ENCODE measurements at places on chromosomes 13 and 19.

- no peak for DNase-seq
Observed at GRCh38 chr13:26037302-26037701, 14.5 kb downstream of the SHISA2 start.

- DNase-seq: peak; percentile 25
Observed at GRCh38 chr19:46678110-46678732, 17.2 kb upstream of the DACT3 start.

GRCh38 chr13:42275506-42275905 lies 3.6 kb downstream of the AKAP11 start:
- no peak for DNase-seq

DNA sequence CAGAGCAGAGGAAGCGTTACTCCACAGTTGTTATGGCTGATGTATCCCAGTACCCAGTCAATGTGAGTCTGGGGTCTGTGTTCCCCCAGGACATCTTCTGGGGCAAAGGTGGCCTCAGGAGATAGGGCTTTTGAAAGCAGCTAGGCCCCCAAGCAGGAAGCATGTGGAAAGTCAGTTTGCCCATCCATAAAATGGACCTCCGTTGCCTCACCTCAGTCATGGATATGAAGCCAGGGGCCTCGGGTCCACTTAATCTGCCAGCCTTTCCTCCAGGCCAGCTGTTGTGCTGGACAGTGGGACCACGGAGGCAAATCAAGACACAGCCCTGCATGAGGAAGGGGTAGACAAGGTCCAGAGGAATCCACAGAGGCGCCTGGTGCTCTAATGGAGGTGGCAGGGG lies 3.3 kb downstream of the EPS8L1 start:
- no peak for DNase-seq

GRCh38 chr13:113937527-113938180 lies 36.2 kb downstream of the C13orf46 start:
- DNase-seq: no peak

DNA sequence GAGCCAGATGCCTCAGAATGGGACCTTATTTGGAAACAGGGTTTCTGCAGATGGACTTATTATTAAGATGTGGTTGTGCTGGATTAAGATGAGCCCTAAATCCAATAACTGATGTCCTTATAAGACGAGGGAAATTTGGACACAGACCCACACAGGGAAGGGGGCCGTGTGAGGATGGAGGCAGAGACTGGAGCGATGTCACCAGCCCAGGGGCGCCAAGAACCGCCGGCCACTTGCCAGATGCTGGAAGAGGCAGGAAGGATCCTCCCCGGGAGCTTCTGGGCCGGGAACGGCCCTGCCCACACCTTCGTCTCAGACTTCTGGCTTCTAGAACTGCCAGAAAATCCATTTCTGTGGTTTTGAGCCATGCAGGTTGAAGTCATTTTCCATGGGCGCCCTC lies 26.6 kb downstream of the GNG7 start:
- no peak for DNase-seq

- DNase-seq: no peak
Observed at GRCh38 chr13:94646904-94647303, 45.2 kb downstream of the GPR180 start.

DNA sequence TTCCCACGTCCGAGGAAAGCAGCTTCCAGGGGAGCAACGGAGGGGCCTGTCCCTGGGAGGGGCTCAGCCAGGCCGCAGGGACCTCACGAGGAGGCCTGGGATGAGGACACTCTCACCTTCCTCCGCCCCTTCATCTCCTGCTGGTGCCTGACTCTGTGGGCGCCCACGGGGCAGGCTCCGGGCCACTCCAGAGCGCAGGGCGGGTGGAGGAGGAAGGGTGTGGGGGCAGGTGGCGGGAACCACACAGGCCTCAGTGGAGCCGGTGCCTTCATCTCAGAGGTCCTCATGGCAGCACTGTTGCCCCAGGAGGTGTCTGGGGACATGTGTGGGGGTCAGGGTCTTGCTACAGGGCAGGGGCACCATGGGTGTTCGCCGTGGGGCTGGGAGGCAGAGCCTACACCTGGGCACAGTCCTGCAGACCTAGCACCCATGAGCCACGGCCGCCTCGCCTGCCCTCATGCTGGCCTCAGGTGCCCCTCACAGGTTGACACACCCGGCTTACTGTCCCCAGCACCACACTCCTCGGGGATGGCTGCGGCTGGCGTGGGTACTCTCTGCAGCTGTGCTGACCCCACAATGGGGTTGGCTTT lies 10.1 kb upstream of the TMEM255B start:
- no peak for DNase-seq

DNA sequence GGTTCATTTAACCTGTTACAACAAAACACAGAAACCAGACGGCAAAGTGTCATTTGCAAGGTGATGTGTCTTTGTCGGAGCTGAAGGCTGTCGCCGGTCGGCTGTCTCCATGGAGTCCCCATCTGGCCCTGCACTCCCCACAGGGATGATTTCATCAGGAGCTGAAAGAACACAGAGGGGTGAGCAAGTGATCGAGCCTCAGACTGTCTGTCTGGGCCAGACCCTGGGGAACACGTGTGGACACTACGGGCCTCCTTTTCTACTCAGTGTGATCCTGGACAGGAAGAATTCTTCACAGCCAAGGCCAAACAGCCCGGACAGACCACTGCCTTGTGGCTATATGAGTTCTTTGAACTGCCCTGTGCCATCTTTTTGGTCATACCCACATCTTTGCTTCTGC lies 85.1 kb downstream of the RNASEH2B start:
- DNase-seq: no peak

- DNase-seq: no peak
Observed at GRCh38 chr13:112330479-112331381, 45.4 kb upstream of the SPACA7 start.

DNA sequence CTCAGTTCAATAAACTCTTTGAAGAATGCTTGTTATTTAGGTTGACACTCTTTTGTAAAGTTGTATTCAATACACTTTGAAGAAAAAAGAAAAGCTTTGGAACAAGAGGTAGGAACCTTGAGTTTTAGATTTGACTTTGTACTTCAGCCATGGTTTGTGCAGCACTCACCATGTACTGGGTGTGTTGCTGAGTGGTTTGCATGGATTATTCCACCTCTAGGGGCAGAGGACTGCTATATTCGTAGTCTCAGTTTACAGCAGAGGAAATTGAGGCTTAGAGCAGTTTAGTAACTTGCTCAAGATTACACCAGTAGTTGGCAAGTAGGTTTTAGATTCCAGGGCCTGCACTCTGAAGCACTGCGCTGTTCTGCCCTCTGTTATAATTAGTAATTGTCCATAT lies 68.8 kb downstream of the DNAJC3 start:
- DNase-seq: no peak

DNA sequence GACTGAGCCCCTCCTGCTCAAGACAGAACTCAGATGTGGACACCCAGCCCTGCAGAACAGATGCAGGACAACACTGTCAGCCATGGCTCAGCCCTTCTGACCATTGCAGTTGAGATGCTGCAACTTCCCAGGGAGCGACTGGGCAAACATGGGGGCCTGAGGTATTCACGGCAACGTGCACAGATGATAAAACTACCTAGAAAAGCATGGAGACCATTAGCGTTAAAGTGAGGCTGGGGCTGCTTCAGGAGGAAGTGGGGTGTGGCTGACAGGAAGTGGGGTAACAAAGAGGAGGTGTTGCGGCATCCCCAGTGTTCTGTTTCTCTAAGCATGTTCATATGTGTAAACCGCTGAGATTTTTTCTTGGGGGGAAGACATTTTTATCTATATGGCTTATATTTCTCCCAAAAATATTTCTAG lies 1.3 kb upstream of the SIGLEC9 start:
- no peak for DNase-seq

GRCh38 chr19:18422530-18423191 lies 3.5 kb downstream of the SSBP4 start:
- DNase-seq: no peak

All from stimulated activated CD8-positive, alpha-beta memory T cell treated with anti-CD3 and anti-CD28 coated beads, Interleukin-7, amount 100 ng/mL, for 4 hours (primary cell).